ENCODE measurements at places on chromosomes 2 and 18.

DNA sequence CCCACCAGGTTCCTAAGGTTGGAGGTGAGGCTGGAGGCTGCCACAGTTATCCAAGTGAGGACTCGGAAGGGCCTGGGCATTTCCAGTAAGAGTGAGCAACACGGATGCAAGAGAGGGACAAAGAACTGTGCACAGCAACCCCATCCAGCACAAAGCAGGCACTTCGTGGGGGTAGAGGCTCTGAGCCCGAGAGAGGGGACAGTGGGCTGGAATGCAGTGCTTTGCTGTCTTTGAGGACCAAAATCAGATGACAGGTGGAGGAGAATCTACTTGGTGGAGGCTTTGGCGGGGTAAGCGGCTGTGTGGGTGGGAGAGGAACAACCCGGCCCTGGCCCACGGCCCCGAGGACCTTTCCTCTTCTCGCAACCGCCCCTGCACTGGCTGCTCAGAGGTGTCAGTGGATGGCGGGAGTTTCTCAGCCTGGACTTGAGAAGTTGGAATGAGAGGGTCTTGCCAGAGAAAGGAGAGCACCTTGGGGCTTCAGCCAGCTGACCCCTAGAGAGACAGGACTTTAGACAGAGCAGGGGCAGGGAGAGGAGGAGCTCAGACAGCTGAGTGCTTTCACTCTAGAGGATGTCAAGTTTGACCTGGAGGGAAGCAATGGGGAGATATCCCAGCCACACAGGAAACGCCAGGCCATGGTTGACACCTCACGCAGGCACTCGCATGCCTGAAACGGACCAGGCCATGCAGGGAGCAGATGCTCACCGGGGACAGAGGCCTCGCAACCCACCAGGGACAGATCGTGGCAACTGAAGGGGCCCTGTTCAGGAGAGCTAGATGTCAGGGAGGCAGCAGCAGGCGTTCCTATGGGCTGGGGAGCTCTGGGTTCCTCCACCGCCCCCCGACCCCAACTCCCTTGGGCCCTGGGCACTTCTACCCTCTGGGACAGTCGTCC, 11.6 kb downstream of the RAMP1 start:
- no peak for DNase-seq

- DNase-seq: no peak
Observed at GRCh38 chr18:24078391-24078790, 60.5 kb upstream of the CABYR start.

- DNase-seq: no peak
Observed at GRCh38 chr18:39635966-39636365, 2070.4 kb upstream of the CELF4 start.

GRCh38 chr2:26630669-26631360, 10.4 kb downstream of the CIB4 start:
- DNase-seq: no peak

- DNase-seq: no peak
Observed at GRCh38 chr2:65292106-65292400, 64.4 kb downstream of the ACTR2 start.

- DNase-seq: no peak
Observed at GRCh38 chr2:159744363-159744762, 32.1 kb downstream of the MARCHF7 start.

DNA sequence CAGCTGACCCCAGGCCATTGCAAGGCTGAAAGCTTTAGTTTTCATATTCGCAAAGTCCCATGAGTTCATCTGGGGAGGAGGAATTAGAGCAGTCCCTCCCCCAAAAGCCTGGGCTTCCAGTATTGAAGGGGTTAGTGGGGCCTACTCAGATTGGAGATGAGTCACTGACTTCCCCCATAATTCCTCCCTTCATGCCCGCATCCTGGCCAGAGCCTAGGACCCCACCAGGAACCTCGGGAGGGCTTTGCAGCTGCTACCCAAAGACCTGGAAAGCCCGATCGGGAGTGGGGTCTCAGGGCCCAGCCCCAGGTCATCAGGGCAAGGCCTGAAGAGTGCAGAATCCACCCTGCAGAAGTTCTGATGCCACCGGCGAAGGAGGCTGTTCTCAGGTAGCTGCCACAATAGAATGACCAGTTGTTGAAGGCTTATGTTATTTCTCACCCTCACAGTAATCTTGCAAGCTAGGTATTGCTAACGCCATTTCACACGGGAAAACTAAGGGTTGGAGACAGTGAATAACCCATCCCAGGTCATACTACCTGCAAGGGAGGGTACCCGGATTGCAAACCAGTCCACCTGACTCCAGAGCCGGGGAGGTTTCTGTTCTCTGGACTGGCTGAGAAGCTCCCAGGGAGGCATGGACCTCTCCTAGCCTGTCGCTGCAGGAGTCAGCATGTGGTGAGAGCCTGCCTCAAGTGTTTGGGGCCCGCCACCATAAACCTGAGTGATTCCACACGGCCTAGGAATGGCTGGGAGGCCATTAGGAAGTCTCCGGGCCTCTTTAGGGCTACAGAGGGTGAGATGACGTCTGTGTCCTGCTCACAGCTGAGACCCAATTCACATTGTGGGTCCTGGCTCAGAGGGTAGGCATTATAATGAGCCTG, 5.8 kb upstream of the ARID5A start:
- no peak for DNase-seq

- no peak for DNase-seq
Observed at GRCh38 chr2:81436256-81436655, 1131.7 kb upstream of the LRRTM1 start.

DNA sequence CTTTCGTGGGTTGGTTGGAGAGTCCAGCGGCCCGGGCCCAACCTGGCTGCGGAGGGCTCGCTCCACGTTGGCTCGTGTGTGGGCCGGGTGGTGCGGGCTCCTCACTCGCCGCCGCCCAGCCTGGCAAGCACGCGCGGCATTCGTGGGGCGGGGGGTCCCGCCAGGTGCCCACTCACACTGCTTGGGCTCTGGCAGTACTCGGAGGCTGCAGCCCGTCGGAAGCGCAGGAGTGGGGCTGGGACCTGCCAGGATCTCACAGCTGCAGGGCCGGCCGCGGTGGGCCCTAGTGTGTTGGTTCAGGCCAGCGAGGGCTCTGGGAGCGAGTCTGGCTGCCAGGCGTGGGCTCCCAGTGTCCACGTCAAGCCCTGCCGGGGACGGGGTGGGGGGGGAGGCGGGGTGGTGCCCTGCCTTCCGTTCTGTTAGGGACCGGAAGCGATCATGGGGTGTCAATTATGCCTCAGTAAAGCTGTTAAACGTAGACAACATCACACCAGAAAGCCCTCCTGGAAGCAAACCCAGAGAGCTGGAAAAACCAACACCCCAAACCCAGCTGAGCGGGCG, 1.0 kb upstream of the HS6ST1 start:
- no peak for DNase-seq

DNA sequence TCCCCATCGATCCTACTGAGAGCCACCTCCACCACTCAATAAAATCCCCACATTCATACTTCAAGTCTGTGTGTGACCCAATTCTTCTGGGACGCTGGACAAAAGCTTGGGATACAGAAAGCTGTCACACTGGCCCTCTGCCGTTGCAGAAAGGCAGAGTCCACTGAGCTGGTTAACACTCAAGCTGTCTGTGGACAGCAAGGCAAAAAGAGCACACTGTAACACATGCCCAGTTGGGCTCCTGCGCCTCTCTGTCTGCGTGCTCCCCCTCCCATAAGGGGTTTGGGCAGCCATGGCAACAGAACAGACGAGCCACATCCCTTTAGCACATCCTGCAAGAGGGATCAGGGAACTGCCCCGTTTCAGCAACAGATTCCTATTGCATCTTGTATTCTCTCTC, 106.9 kb upstream of the RGPD4 start:
- DNase-seq: no peak

DNA sequence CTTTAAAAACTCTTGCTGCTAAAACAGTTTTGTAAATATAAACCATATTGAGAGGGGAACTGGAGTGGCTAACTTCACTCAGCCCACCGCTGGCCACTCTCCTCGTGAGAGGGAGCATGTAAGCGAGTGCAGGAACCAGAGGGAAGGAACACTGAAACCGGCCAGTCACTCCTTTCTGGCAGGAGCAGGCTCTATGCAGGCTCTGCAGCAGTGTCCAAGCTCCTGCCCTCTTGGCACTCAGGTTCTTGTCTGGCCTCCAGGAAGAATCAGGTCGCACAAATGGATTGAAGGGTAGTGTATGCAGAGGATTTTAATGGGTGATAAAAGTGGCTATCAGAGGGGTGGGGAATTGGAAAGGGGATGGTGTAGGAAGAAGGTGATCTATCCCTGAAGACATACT, 157.7 kb downstream of the TMX3 start:
- no peak for DNase-seq

- no peak for DNase-seq
Observed at GRCh38 chr2:17136877-17137276, 381.4 kb downstream of the RAD51AP2 start.

DNA sequence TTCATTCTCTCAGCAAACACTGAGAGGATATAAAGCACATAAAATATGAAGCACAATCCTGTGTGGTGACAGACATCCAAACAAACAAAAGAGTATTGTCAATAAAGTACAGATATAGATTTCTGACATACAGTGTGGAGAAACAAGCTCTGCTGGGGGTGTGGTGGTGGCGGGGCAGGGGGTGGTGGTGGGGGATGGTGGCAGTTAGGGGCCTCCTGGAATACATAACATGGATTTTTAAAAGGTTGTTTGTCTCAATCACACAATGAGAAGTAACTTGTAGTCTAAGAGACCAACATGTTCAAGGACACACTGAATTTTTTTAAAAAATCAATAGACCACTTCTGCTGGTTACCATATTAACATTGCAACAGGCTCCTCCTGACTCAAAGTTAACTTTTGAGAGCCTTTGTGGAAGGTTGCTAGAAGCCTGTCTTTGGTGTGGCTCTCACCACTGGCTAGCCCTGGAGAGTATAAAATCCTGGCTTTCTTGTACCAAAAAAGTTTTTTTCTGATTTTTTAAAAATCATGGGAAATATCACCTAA, 1197.4 kb downstream of the SUCLG1 start:
- no peak for DNase-seq

GRCh38 chr2:3604991-3605961, 10.4 kb downstream of the COLEC11 start:
- DNase-seq: peak; percentile 55

DNA sequence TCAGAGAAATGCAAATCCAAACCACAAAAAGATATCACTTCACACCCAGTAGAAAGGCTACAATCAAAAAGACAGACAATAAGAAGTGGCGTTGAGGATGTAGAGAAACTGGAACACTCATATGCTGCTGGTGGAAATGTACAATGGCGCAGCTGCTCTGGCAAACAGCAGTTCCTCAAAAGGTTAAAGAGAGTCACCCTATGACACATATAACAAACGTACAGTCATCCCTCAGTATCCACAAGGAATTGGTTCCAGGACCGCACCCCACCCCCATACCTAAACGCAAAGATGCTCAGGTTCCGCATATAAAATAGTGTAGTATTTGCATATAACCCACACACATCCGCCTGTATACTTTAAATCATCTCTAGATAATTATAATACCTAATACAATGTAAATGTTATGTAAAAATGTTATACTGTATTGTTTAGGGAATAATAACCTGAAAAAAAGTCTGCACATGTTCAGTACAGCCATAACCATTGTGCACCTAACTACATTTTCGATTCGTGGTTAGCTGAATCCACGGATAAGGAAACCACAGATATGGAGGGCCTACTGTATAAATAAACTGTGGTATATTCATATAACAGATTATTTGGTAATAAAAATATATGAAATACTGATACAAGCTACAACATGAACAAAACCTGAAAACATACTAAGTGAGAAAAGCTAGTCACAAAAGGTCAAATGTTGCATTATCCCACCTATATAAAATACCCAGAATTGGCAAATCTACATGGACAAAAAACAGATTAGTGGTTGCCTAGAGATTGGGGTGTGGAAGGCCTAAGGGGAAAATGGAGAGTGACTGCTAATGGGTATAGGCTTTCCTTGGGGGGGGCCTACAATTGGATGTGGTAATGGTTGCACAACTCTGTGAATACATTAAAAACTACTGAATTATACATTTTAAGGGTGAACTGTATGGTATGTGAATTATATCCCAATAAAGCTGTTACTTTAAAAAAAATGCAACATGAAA, 37.5 kb downstream of the UXS1 start:
- DNase-seq: no peak

DNA sequence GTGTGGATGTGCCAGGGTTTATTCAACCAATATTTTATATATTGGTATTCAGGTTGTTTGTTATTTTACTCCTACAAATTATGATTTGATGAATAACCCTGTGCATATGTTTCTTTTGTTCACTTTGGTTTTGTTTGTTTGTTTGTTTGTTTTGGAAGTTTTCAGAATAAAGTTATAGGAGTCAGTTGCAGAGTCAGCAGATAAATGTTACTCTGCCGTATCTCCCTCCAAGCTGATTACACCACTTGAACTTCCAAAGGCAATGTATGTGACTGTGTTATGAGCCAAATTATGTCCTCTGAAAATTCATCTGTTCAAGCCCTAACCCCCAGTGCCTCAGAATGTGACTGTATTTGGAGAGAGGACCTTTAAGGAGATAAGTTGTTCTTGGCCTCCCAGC, 497.5 kb downstream of the TNS1 start:
- no peak for DNase-seq

- no peak for DNase-seq
Observed at GRCh38 chr2:189937691-189938090, 124.8 kb downstream of the MSTN start.

DNA sequence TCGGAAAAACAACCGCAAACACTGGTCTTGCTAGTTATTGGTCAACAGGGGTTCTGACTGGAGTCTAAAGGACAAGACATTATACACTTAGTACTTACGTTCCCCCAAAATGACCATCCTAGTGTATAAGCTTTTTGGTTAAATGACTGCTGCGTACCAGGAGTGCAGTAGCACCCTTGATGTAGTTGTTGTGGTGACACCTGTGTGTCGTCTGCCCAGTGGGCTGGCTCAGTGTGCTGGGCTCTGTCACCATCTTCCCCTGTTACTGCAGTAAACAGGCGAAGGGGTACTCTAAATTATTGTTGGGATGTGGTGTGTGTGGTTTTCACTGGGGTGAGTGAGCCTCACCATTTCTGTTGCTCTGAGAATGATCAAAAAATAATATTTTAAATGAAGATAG, 76.2 kb downstream of the MAPRE2 start:
- no peak for DNase-seq

DNA sequence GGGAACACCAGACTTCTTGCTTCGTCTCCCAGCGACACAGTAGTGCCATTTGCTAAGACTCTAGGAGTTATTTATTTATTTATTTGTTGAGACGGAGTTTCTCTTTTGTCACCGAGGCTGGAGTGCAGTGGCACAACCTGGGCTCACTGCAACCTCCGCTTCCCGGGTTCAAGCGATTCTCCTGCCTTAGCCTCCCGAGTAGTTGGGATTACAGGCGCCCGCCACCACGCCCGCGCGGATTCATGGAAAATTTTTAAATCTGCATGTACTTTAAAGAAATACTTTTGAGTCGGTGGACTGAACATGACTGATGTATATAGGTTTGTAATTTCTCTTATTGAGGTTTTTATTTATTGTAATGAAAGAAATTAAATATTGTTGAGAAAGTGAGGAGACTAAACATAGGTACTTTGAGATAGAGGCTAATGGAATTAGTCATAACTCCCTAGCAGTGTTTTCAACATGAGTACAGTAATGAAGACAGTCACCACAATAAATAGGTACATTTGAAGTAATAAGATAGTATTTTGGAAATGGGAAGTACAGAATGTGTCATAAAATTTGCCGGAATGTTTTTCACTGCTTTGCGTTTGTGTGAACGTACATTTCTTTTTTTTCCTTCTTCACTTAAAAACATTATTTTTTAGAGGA, 983 bp downstream of the MTX2 start:
- DNase-seq: no peak

- DNase-seq: no peak
Observed at GRCh38 chr2:162125138-162125537, 26.9 kb downstream of the GCG start.

GRCh38 chr18:31977270-31977872, 34.4 kb upstream of the TRAPPC8 start:
- DNase-seq: peak; percentile 3

Measured in activated CD4-positive, alpha-beta T cell treated with anti-CD3 and anti-CD28 coated beads, Interleukin-2, amount 50 U/mL, for 4 hours (primary cell).